ENCODE measurements at places on chromosomes 5 and 9. TPM values are rescaled to one million over a fixed set of nuclear protein-coding genes. Genes with fewer than 3 reads are reported as not detected.

Gene RNF183
- total RNA-seq: not detected

Gene FGF10
- total RNA-seq: 31.2 TPM

Gene ICE1
- total RNA-seq: 16.5 TPM

Gene FBXL7
- 4.3 TPM for total RNA-seq

Gene SEMA5A
- 26.4 TPM for total RNA-seq

Gene PCA3
- not detected for total RNA-seq

Gene PCDHB12
- 1.3 TPM for total RNA-seq

Gene NUDT12
- 37.1 TPM for total RNA-seq

Gene TAF11L10
- not detected for total RNA-seq

Gene INSL6
- total RNA-seq: not detected

Gene LRRTM2
- not detected for total RNA-seq

Gene LTC4S
- total RNA-seq: 17.1 TPM

Gene IFNK
- not detected for total RNA-seq

Gene REEP2
- total RNA-seq: not detected

Gene FAM174A
- total RNA-seq: 1.8 TPM

Gene FOXD4L3
- not detected for total RNA-seq

Gene FBP2
- total RNA-seq: 29.3 TPM

Gene INSYN2B
- not detected for total RNA-seq

DNA sequence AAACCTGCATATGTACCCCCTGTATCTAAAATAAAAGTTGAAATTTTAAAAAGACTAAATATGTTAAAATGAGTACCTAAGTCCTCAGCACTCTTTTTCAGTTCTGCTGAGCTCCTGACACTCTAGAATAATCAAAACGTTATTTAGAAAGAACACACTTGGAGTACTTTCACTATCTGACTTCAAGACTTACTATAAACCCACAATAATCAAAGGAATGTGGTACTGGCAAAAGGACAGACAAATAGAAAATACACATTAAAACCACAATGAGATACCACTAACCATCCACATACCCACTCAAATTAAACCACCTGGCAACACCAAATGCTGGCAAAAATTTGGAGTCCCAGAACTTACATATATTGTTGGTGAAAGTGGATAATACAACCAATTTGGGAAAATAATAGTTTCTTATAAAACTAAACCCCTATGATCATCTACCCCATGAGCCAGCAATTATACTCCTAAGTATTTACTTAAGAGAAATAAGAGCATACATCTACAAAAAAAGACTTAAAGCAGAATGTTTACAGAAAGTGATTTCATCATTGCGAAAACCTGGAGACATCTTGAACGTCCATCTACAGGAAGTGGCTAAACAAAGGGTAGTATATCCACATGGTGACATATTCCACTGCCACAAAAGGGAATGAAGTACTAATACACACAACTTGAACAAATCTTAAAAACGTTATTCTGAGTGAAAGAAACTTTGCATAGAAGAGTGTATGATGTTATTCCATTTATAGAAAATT lies 12.8 kb upstream of the PRSS3 start:
- no peak for DNase-seq
- H3K27ac ChIP-seq: no peak overlapping the region
- no peak overlapping the region for H3K4me3 ChIP-seq

GRCh38 chr9:126524353-126525077 lies 89.2 kb upstream of the LMX1B start:
- H3K4me3 ChIP-seq: no peak overlapping the region
- no peak overlapping the region for H3K27ac ChIP-seq
- no peak for DNase-seq
- peaks cover 19% of the 10 kb centered on the region for H3K27me3 ChIP-seq
- no peaks in the 10 kb centered on the region for H3K4me1 ChIP-seq
- H3K36me3 ChIP-seq: no peaks in the 10 kb centered on the region

GRCh38 chr9:131707733-131708157 lies 32.1 kb downstream of the RAPGEF1 start:
- H3K27ac ChIP-seq: peak overlapping the region; percentile 70
- no peak for DNase-seq
- H3K4me3 ChIP-seq: no peak overlapping the region
- H3K27me3 ChIP-seq: no peaks in the 10 kb centered on the region
- H3K36me3 ChIP-seq: no peaks in the 10 kb centered on the region

GRCh38 chr5:252546-252945 lies 18.9 kb upstream of the PDCD6 start:
- H3K4me1 ChIP-seq: no peaks in the 10 kb centered on the region
- DNase-seq: no peak
- H3K36me3 ChIP-seq: peaks cover 96% of the 10 kb centered on the region
- H3K27ac ChIP-seq: no peak overlapping the region
- H3K4me3 ChIP-seq: no peak overlapping the region
- no peaks in the 10 kb centered on the region for H3K27me3 ChIP-seq

- H3K27ac ChIP-seq: no peak overlapping the region
- DNase-seq: no peak
- H3K4me3 ChIP-seq: no peak overlapping the region
Observed at GRCh38 chr5:67050125-67050524, 146.5 kb downstream of the CD180 start.

GRCh38 chr5:158792186-158792585 lies 307.5 kb downstream of the EBF1 start:
- H3K27ac ChIP-seq: no peak overlapping the region
- DNase-seq: no peak
- no peak overlapping the region for H3K4me3 ChIP-seq
- no peaks in the 10 kb centered on the region for H3K4me1 ChIP-seq

DNA sequence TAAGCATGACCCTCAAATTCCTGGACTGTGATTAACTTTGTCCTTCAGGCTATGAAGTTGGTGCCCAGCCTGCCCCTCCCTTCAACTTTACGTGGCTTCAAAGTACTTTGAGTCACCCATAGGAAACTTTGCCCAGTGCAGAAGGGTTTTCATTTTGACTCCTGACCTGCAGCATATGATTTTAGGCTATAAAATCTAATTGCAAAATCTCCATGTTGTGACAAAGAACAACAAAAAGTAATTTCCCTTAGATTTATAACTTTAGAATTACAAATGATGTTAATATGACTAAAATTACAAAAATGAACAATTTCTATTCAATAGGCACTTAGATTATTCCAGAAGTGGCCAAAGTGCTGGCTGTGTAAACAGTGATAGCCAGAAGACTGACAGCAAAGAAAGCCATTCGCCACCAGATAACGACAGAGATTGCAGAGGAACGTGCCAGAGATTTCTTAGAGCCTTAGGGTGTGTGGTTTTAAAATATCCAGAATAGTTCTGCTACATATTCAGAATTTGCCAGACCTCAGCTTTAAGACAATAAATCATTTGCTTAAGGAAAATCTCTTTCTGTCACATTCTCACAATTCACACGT lies 197.4 kb downstream of the SEMA5A start:
- no peaks in the 10 kb centered on the region for H3K4me1 ChIP-seq
- DNase-seq: no peak
- H3K27me3 ChIP-seq: no peaks in the 10 kb centered on the region
- no peaks in the 10 kb centered on the region for H3K36me3 ChIP-seq

GRCh38 chr5:112690605-112691338 lies 46.9 kb upstream of the APC start:
- no peaks in the 10 kb centered on the region for H3K4me1 ChIP-seq
- no peaks in the 10 kb centered on the region for H3K27me3 ChIP-seq
- no peak overlapping the region for H3K4me3 ChIP-seq

- no peak overlapping the region for H3K4me3 ChIP-seq
- H3K27me3 ChIP-seq: no peaks in the 10 kb centered on the region
- H3K27ac ChIP-seq: no peak overlapping the region
Observed at GRCh38 chr9:135948446-135948845, 12.7 kb downstream of the UBAC1 start.

- DNase-seq: no peak
- no peaks in the 10 kb centered on the region for H3K36me3 ChIP-seq
- no peaks in the 10 kb centered on the region for H3K4me1 ChIP-seq
- H3K27ac ChIP-seq: no peak overlapping the region
- no peaks in the 10 kb centered on the region for H3K27me3 ChIP-seq
- H3K4me3 ChIP-seq: no peak overlapping the region
Observed at GRCh38 chr5:73735032-73735734, 109.2 kb downstream of the ARHGEF28 start.

DNA sequence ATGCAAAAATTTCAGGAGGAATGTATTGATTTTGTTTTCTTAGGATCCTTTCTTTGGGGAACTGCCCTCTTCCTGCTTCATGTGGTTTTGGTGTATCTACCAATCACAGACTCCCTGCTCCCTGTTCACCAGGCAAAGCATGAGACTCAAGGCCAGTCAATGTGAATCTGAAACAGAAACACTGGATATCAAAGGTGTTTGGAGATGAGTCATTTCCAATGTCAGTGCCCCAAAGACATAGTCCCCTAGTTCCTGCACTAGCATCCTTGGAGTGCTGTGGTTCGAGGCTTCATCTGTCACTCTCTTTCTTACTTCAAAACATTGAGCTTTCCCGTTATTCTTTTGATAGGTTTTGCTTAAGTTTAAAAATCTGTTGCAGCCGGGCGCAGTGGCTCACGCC lies 8.1 kb downstream of the PPP3R2 start:
- DNase-seq: no peak
- H3K27ac ChIP-seq: no peak overlapping the region
- no peaks in the 10 kb centered on the region for H3K27me3 ChIP-seq
- H3K36me3 ChIP-seq: no peaks in the 10 kb centered on the region

DNA sequence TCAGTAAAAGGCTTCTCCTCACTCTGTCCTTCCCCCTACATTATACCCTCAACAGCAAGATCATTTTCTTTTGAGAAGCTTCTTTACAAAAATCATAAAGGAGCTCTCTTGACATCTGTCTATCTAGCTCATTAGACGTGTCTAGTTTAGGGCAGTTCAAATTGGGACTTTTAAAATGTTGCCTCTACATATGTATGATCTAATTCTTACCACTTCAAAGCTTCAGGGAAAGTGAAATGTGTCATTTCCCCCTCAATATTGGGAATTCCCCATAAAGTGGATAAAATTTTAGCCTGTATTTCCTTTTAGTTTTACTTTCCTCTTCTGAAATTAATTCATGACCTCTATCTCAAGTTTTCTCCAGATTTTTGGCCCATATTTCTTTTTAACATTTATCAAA lies 323.7 kb downstream of the ARRDC3 start:
- no peak overlapping the region for H3K4me3 ChIP-seq
- no peaks in the 10 kb centered on the region for H3K27me3 ChIP-seq
- H3K36me3 ChIP-seq: no peaks in the 10 kb centered on the region
- H3K4me1 ChIP-seq: peaks cover 16% of the 10 kb centered on the region
- peak overlapping the region; percentile 66 for H3K27ac ChIP-seq

GRCh38 chr9:113589407-113589806 lies 125.9 kb downstream of the RGS3 start:
- H3K36me3 ChIP-seq: peaks cover 7% of the 10 kb centered on the region
- peak overlapping the region; percentile 12 for H3K27ac ChIP-seq
- H3K4me3 ChIP-seq: no peak overlapping the region
- DNase-seq: no peak

- H3K4me1 ChIP-seq: peaks cover 3% of the 10 kb centered on the region
- no peaks in the 10 kb centered on the region for H3K27me3 ChIP-seq
- H3K36me3 ChIP-seq: no peaks in the 10 kb centered on the region
- H3K27ac ChIP-seq: no peak overlapping the region
Observed at GRCh38 chr5:43215073-43215631, 23.1 kb downstream of the NIM1K start.

- peaks cover 2% of the 10 kb centered on the region for H3K27me3 ChIP-seq
- no peaks in the 10 kb centered on the region for H3K36me3 ChIP-seq
- H3K4me3 ChIP-seq: no peak overlapping the region
- no peaks in the 10 kb centered on the region for H3K4me1 ChIP-seq
- DNase-seq: no peak
Observed at GRCh38 chr5:3661755-3662296, 66.2 kb downstream of the IRX1 start.

DNA sequence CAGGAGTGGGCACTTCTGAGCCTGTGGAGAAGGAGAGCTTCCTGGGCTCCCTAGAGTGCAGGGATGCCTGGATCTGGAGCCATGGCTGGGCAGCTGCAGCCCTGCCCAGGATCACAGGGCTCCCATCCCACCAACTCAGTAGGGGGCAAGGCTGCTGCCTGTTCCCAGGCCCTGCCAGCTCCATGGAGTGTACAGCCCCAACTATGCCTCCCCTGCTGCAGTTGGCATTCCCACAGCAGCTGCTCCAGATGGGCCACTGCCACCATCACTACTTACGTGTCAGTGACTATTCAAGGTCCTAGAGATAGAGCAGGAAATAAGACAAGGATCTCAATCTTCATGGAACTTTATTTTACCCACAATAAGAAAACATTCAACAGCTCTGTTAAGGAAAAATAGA lies 107.1 kb upstream of the TNPO1 start:
- no peak overlapping the region for H3K4me3 ChIP-seq
- no peaks in the 10 kb centered on the region for H3K36me3 ChIP-seq
- no peaks in the 10 kb centered on the region for H3K4me1 ChIP-seq
- DNase-seq: no peak
- peaks cover 7% of the 10 kb centered on the region for H3K27me3 ChIP-seq

- peak overlapping the region; percentile 26 for H3K27ac ChIP-seq
- no peak for DNase-seq
- H3K27me3 ChIP-seq: no peaks in the 10 kb centered on the region
- H3K4me3 ChIP-seq: no peak overlapping the region
- H3K4me1 ChIP-seq: peaks cover 9% of the 10 kb centered on the region
Observed at GRCh38 chr5:135438636-135439221, 8.4 kb downstream of the DCANP1 start.

DNA sequence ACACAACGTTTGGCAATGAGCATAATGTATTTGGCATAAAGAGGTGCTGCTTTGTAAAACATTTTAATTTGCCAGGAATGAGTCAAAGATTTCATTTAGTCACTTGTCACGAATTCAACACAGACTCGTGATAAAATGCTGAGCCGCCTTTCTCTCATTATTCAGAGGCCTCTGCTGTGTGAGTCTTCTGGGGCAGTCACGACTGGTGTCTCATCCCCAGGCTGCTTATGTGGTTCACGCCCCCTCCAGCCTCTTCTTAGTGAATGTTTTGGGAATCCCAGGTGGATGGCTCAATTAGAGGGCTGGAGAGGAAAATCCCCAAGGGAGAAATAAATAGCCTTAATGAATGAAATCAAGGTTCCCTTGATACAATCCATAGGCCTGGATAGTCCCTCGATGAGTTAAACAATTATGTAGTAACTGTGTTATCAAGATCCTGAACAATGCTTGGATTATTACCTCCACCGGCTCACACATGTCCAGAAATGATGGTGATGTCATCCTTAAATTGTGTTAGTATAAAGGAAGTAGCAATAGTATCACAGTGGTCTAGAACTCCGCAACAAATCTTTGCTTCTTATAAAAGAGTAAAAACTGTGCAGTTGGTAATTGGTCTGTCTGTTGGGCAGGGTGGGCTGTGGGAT lies 192.1 kb upstream of the ADAMTS16 start:
- DNase-seq: no peak
- H3K4me3 ChIP-seq: no peak overlapping the region
- H3K27me3 ChIP-seq: no peaks in the 10 kb centered on the region
- no peaks in the 10 kb centered on the region for H3K4me1 ChIP-seq
- H3K27ac ChIP-seq: no peak overlapping the region
- H3K36me3 ChIP-seq: no peaks in the 10 kb centered on the region
